Activated T-cell treated with anti-CD3 and anti-CD28 coated beads, Interleukin-2, amount 50 U/mL, for 4 hours (primary cell): ENCODE measurements at places on chromosomes 3 and 15. TPM values are rescaled to one million over a fixed set of nuclear protein-coding genes. Genes with fewer than 3 reads are reported as not detected.

Gene ISLR
- 0.26 TPM for total RNA-seq

Gene TRPM1
- not detected for total RNA-seq

Gene A4GNT
- total RNA-seq: not detected

Gene ARHGAP11A
- total RNA-seq: 22.5 TPM

Gene GASK1A
- not detected for total RNA-seq

- DNase-seq: no peak
These were observed 3.9 kb upstream of the HEG1 start for GRCh38 chr3:125059488-125060245.

DNA sequence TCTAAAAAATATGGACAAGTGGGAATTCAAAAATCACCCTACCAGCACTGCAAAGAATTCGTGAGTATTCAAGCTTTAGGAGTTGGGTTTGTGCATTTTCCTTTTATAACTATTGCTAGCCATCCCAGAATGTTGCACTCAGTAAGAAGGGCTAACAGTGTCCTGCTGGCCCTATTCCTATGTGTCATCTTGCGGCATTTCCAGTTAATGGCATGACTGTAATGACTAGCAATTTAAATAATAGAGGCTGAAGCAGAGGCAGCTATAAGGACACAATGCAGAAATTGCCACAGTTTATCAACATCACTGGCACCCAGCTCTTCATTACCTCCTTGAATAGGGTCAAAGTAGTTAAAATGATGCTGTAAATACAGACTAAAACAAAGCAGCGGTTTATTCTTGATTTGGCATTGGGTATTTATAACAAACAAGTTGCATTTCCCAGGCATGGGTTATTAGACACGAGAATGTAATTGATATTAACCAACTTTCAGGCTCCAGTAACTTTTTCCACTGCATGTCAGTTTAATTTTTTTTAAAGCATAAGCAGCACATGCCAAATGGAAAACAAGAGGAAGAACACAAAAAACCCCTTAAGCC is 177.6 kb downstream of the FHIT start:
- DNase-seq: no peak

GRCh38 chr3:107426223-107426622 is 49.0 kb downstream of the CCDC54 start:
- DNase-seq: no peak

GRCh38 chr15:35827911-35828310 is 281.9 kb upstream of the DPH6 start:
- no peak for DNase-seq

DNA sequence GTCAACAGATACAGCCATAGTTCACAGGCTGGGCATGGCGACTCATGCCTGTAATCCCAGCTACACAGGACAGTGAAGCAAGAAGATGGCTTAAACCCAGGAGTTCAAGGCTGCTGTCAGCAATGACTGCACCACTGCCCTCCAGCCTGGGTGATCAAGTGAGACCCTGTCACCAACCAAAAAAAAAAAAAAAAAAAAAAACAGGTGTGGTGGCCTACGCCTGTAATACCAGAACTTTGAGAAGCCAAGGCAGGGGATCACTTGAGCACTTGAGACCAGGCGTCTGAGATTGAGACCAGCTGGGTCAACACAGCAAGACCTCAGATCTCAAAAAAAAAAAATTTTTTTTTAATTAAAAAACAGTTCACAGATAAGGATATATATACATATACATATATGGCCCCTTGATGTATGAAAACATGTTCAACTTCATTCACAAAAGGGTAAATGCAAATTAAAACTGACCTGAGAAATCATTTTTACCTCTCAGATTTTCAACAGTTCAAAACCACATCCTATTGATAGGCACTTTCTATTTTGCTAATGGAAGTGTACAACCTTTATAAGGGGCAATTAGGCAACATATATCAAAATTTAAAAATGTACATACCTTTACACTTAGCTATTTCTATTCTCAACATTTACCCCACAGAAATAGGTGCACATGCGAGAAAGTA is 51.1 kb downstream of the OSBPL10 start:
- DNase-seq: no peak

GRCh38 chr3:15023719-15024118 is 41.4 kb downstream of the MRPS25 start:
- no peak for DNase-seq

- no peak for DNase-seq
These were observed 11.2 kb downstream of the ATP8B4 start for GRCh38 chr15:50107591-50108408.

GRCh38 chr15:71344316-71344715 is 229.0 kb downstream of the THSD4 start:
- DNase-seq: no peak

DNA sequence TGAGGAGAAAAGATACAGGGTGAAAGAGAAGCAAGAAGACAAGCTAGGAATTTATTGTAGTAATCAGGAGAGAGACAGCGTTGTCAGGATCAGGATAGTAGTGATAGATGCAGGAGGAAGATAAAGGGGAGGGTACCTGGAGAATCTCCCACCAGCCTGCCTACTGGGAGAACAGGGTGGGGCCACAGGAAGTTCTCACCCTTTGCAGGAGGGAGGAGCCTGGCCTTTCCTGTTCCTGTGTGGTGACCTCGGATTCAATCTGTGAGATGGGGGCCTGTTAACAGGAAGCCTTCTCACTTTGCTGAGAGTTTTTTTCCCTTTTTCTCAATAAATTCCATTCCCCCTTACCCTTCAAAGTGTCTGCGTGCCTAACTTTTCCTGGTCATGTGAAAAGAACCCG is 37.6 kb downstream of the GMPS start:
- DNase-seq: no peak

DNA sequence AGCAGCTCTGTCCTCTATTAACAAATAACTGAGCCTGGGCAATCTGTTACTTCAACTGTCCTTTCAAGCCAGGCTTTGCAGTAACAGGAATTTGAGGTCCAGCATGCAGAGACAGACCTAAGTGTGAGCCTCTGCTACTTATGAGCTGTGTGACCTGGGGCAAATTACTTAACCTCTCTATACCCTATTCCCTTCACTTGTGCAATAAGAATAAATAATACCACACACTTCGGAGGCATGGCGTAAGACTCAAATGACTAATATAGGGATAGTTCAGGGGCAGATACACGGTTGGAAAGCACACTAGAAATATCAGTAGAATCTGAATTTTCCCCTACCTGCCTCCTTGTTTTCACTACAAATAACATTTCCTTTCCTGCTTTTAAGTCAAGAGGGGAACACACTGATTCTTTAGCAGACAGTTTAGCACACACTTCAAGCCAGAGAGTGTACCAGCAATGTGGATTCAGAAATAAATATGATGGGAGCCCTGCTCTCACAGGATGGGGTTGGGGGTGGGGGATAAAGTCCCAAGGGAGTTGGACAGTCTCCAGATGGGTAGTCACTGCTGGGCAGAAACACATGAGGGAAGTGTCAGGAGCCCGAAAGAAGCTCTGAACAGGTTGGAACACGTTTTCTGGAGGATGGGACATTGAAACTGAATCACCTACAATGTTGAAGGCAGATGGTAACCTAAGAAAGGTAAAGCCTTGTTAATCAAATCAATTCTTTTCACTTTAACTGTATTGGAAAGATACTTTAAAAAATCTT is 61.8 kb upstream of the RBP1 start:
- DNase-seq: no peak

DNA sequence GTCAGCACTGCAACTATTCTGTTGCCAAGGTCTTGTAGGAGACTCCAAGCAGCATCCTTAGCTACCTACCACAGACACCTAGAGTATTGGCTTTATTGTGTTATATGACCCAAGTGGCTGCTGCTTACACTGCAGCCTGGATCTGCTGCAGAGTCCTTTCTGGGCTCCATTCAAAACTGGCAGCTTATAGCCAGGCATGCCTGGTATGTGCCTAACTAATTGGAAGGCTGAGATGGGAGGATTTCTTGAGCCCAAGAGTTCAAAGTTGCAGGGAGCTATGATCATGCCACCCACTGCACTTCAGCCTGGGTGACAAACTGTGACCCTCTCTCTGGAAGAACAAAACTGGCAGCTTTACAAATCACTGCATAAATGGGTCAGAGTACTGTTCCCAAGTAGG is 8.6 kb downstream of the NDUFB4 start:
- DNase-seq: no peak

- no peak for DNase-seq
These were observed 17.6 kb downstream of the CTSH start for GRCh38 chr15:78927077-78927790.
